ENCODE measurements at places on chromosomes 4 and X. TPM values are rescaled to one million over a fixed set of nuclear protein-coding genes. Genes with fewer than 3 reads are reported as not detected.

Gene AMBN
- total RNA-seq = not detected

Gene GAGE12E
- not detected for total RNA-seq

Gene CSTF2
- total RNA-seq = 9.9 TPM

Gene TMSB15A
- 0.56 TPM for total RNA-seq

Gene KCNE5
- total RNA-seq = 0.31 TPM

Gene CT83
- not detected for total RNA-seq

Gene MAB21L2
- not detected for total RNA-seq

Gene DUSP21
- total RNA-seq = not detected

Gene C1QTNF7
- total RNA-seq = 1.9 TPM

Gene DUSP9
- 0.12 TPM for total RNA-seq

Gene SCML2
- total RNA-seq = 1.2 TPM

Gene PNPLA4
- total RNA-seq = 22.0 TPM

Gene GAGE2A
- total RNA-seq = not detected

Gene MOB1B
- total RNA-seq = 6.9 TPM

Gene CDKL2
- total RNA-seq = not detected

Data from cardiac ventricle fibroblast (primary cell).